Brain pericyte (primary cell): ENCODE measurements at places on chromosomes 5 and 9.

GRCh38 chr9:121743441-121744001 lies 92.1 kb downstream of the DAB2IP start:
- DNase-seq = no peak

- DNase-seq = no peak
Measured at GRCh38 chr5:157076558-157076957, 17.6 kb upstream of the HAVCR1 start.

DNA sequence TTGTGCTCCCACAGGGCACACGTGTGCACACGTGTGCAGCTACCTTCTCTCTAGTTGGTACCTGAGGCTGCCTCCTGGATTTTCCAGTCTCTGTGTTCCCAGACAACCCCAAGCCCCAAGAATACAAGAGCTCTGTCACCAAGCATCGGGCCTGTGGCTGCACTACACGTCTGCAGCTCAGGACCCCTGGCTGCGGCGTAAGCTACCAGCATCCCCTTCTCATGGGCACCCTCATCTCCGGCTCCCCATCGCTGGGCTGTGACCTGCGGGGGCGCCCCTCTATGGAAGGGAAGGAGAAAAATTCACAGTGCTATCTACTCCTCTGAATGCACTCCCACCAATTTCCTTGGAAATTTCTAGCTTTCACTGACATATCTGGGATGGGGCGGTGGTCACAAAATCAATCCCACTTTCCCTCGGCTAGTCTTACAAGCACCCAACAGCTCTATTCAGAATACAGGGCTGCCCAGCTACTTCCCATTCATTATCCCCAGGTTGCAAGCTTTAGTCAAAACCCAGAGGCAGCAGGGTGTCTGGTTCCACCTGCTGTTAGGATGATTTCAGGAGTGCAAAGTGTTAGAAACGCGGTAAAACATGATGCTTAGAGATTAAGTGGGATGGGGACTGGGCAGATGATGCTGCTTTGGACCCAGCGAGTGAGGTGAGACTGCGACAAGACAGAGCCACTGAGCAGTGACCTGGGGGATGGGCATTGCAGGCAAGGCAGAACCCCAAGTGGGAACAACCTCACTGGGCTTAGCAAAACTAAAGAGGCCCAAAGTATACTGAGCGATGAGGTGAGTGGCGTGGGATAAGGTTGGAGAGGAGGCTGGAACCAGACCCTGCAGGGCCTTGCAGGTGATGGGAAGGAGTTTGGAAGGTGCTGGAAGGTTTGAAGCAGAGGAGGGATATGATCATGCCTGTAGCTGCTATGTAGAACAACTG lies 121.7 kb downstream of the KCNIP1 start:
- DNase-seq = no peak

DNA sequence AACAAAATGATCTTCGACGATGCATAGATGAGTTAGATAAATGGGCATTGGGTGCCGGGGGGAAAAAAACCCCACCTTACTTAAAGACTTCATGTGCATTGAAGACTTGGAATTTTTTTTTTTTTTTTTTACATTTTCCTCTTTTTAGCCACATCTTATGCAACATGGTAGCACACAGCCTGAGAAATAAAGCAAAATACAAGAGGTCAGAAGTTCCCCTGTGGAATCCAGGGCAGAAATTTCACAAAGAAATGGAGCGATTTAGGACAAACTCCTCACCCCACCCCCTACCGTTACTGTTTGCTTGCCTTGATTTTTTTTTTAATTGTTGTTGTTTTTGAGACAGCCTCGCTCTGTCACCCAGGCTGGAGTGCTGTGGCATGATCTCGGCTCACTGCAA lies 153.2 kb downstream of the GOLPH3 start:
- no peak for DNase-seq

- DNase-seq = no peak
Measured at GRCh38 chr5:9455826-9456434, 89.9 kb downstream of the SEMA5A start.

DNA sequence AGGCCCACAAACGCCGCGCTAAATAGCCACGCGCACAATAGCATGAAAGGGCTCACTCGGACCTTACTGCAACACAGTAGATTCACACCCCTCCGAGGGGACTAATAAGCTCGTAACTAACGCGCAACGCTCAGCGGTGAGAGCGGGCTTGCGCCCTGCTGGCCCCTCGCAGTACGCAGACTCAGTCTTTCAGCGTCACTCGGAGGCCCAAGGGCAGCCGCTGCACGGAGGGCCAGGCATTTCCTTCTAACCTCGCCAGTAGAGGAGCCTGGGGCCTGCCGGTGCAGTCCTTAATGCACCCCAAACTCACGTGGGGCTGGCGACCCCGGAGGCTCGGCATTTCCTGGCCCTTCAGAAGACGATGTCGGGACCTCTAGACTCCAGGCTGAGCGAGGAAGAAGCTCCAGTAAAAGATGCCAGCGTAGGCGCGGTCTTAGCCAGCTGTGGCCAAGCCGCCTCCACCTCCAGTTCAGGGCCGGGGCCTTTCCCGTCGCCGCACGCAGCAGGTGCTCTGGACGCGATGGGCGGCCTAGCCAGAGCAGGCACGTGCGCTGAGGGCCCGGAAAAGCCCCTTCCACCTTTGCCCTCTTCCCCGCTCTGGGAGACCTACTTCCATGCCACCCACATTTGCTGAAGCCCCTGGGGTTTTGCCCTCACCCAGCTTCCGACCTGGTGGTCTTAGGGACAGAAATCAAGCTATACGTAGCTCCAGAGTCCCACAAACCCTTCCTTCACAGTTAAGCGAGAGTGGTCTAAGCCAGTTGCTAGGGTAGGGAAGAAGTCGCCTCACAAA lies 38.3 kb upstream of the TIFAB start:
- DNase-seq = no peak

DNA sequence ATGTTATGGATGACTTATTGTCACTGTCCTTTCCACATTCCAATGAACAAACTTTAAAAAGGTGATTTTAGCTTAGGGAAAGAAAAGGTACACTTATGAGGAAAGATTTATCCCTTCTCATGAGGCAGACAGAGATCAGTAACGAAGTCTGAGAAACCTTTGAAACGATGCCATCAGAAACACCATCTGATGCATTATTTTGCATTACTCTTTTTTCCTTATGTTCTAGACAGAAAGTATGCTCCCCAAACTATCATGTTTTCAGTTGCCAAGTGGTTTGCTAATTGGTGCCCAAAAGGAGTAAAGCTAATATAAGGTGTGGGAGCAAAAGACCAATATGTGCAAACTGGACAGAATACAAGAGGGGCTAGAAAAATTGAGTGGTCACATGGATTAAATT lies 397.7 kb upstream of the RIOK2 start:
- DNase-seq = no peak

GRCh38 chr5:93677359-93677891 lies 64.0 kb downstream of the POU5F2 start:
- DNase-seq = peak; percentile 96

DNA sequence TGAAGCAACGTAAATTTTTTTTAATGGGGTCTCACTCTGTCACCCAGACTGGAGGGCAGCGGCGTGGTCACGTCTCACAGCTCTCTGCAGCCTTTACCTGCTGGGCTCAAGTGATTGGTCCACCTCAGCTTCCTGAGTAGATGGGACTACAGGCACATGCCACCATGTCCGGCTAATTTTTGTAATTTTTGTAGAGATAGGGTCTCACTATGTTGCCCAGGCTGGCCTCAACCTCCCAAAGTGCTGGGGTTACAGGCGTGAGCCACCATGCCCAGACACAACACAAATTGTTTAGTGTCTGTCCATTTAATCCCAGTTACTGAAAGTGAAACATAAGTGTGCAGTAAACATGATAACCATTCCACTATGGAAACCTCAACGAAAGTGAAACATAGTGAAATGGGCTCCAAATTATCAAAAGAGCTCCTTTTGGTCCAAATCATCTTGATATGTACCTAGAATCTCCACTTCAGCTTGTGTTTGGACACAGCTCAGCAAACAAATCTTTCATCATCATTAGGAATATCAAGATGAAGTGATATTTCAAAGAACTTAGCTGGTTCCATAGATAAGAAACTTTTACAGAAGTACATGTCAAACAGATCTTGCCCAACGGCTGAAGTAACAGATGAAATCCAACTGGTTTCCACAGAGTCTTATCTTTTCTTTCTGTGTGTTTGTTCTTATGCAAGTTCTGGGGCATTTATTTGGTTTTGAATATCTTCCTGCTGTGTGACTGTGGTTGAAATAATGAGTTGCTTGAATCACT lies 41.2 kb upstream of the PLPP1 start:
- DNase-seq = no peak

DNA sequence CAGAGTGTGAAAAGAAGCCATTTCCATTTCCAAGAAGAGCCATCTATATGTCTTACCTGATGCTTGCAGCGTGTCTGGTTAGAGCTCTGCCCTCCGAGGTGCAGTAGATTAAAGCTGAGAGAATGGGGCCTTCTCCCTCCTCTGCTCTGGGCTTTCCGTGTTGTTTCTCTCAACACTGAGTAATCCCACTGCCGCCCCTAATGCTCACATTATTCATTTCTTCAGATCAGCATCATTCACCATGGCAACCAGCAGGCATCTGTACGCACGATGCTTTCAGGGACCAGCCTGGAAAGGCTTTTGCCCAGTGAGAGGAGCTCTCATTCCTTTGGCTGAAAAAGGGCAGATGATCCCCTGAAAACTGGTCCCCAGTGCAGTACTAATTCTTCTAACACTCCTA lies 79.6 kb downstream of the CYFIP2 start:
- DNase-seq = no peak

GRCh38 chr9:84659313-84659712 lies 10.2 kb upstream of the NTRK2 start:
- DNase-seq = no peak

- DNase-seq = no peak
Measured at GRCh38 chr9:19470567-19470966, 61.8 kb downstream of the ACER2 start.

DNA sequence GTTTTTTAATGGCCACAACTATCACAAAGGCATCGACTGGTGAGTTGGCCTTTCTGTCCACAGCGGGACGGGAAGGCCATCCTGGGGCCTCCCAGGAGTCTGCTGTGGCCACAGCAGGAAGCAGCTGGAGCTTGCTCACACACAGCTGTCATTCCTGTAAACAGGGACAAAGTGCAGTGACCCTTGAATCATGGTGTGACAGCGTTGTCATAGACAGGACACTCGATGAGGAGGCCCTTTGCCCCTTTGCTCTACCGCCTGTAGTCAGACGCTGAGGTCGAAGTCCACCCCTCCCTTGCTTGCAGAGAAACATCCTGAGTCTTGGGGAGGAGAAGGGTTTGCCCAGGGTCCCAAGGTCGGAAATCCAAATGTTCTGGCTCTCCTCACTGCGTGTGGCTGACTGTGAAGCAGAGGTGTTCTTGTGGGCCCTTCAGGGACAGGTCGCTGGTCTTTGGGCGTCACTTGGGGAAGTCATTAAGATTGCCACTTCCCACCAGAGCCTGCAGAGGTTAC lies 35.1 kb downstream of the NDST1 start:
- DNase-seq = no peak

GRCh38 chr9:133515615-133516255 lies 9.0 kb downstream of the MYMK start:
- no peak for DNase-seq

- no peak for DNase-seq
Measured at GRCh38 chr9:20084125-20084524, 295.3 kb upstream of the SLC24A2 start.

GRCh38 chr9:16974436-16974835 lies 104.0 kb upstream of the BNC2 start:
- no peak for DNase-seq

DNA sequence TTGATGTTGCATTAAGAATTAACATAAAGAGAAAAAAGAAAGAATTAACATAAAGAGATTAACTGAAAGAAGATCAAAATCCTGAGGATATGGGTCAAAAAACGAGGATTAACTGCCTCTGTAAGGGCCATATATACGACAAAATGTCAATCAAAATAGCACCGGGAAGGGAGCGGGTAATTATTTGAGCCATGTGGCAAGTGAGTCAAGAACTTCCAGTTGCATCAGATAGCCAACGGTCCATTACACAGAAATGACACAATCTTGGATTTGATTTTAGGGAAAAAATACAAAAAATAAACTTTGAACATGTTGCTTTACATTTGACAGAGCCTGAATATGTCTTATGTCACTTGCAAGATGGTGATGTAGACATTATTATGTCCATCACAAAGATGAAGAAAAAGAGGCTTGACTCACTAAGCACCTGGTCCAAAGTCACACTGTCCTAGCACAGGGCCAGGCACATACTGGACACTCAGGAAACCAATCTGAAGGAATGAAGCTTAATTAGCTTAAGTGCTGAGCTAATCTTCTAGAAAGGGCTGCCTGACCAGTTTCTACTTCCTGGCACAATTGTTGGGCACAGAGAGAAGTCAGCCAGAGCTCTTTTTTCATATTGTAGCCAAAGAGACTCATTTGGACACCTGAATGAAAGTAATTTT lies 273.2 kb upstream of the PAPPA start:
- no peak for DNase-seq

GRCh38 chr5:2357309-2357708 lies 394.2 kb downstream of the IRX2 start:
- DNase-seq = no peak

- DNase-seq = no peak
Measured at GRCh38 chr9:94232428-94232827, 26.7 kb upstream of the ZNF169 start.

GRCh38 chr9:99147177-99147576 lies 42.3 kb downstream of the TGFBR1 start:
- DNase-seq = no peak

- no peak for DNase-seq
Measured at GRCh38 chr5:145689235-145689634, 145.9 kb downstream of the PRELID2 start.

DNA sequence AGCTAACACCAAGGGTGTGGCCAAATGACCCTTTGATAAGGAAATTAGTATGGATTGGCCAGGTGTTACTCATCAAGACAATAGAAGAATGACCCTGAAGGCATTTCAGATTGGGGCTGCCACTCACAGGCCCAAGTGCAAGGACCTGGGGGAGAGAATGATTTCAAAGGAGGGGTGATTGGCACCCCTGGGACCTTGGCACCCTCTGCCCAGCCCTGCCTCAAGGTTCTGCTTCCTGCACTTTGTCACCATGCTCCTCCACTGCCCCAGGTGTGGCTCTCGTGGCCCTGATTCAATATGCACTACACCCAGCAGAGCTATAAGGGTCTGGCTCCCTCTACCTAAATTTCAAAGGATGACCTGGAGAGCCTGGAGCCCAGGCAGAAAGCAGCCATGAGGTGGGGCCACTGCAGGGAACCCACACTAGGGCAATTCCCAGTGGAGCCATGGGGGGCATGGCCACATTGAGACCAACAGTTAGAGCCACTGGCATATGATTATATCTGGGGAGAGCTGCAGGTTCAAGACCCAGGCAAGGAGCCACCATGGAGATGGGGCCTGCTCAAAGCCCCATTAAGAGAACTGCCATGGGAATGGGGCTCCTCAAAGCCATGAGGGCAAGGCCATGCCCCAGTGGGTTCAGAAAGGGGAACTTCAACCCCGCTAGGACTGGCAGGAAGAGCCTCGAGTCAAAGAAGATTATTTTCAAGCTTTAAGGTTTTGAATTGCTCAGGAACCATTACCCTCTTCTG lies 93.0 kb downstream of the CEMIP2 start:
- DNase-seq = no peak

- no peak for DNase-seq
Measured at GRCh38 chr5:123673107-123673506, 161.1 kb downstream of the CSNK1G3 start.
